Ureter (tissue), 1 donor: ENCODE measurements at places on chromosomes 5 and 9. TPM values are rescaled to one million over a fixed set of nuclear protein-coding genes. Genes with fewer than 3 reads are reported as not detected.

REEP2 gene
- 7.0 TPM for total RNA-seq

IL17B gene
- total RNA-seq, result not detected

NR2F1 gene
- 64.4 TPM for total RNA-seq

WDR38 gene
- not detected for total RNA-seq

IFNE gene
- 5.4 TPM for total RNA-seq

DNAI1 gene
- not detected for total RNA-seq

NIM1K gene
- 1.8 TPM for total RNA-seq

ALDH1A1 gene
- total RNA-seq, result 18.7 TPM

SLC36A3 gene
- total RNA-seq, result not detected

TAF1L gene
- total RNA-seq, result not detected

ISL1 gene
- 0.49 TPM for total RNA-seq

ERAP2 gene
- total RNA-seq, result 9.2 TPM

STKLD1 gene
- total RNA-seq, result 0.75 TPM

PSD2 gene
- 0.21 TPM for total RNA-seq

PCDHGB1 gene
- total RNA-seq, result 3.0 TPM

ADAMTS12 gene
- 1.7 TPM for total RNA-seq

PURA gene
- 26.8 TPM for total RNA-seq

ESM1 gene
- not detected for total RNA-seq

SPATA31E1 gene
- total RNA-seq, result not detected

C5orf24 gene
- total RNA-seq, result 33.7 TPM
